Stimulated activated CD8-positive, alpha-beta memory T cell treated with anti-CD3 and anti-CD28 coated beads, Interleukin-7, amount 100 ng/mL, for 4 hours (primary cell): ENCODE measurements at places on chromosomes 6 and 20.

- no peak for DNase-seq
Observed at GRCh38 chr6:113805173-113805790, 51.9 kb upstream of the MARCKS start.

DNA sequence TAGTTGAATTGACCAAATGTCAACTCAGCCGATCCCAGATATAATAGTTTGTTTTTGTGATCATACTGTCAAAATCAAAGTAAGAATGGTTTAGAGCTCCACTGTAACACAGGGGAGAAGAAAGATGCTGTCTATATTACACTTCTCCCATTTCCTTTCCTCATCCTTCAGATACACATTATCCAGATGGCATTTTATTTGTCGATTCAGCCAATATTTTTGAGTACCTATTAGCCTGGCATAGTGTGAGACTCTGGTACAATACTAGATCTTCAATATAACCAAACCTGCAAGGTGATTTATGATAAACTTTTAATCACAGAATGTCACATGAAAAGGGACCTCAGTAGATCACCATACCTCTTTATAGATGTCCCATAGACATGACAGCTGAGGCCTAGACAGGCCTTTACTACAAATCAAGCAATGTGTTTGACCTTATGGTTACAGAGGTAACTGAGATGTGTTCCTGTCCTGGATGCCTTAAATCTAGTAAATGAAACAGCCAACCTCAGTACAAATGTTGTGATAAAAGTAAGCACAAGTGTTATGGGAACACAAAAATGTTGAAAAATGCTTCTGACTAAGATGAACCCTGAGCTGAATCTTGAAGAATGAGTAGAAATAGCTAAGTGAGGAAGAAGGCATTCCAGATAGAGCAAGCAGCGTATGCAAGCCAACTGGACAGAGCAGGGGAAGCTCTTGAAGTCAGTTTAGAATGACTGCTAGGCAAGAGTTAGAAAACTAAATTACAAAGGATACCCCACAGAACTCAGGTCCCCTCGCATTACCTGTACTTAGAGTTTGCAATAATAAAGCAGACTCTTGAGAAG is 1.9 kb downstream of the FBXO9 start:
- no peak for DNase-seq

GRCh38 chr6:121510568-121511177 is 75.2 kb downstream of the GJA1 start:
- no peak for DNase-seq

DNA sequence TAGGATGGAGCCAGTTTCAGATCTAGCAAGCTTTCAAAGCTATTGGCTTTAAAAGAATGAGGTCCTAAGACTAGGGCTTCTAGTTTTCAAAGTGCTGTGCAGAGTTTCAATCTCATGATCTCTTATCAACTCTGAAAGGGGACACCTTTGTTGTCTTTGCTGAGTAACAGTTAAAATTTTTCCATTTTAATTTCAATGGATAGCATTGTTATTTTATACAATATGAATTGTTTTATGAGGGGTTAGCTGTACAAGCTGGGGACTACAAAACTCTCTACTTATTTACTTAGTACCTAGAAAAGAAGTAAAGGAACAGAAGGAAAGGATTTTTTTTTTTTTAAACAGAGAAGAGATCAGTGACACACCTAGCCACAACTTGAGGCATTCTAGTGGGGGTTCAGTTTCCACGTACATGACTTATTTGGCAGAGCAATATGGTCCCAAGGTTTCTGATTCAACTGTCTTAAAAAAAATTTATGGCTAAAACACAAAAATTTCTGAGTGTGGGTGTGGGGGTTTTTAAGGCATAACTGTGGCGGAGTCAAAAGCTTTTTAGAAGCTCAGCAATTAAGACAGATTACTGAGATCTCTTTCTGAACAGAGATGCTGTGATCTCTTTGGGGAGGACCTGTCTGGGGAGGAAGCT is 46.1 kb upstream of the JAG1 start:
- no peak for DNase-seq

GRCh38 chr6:57342148-57342669 is 24.8 kb downstream of the PRIM2 start:
- DNase-seq, result no peak

DNA sequence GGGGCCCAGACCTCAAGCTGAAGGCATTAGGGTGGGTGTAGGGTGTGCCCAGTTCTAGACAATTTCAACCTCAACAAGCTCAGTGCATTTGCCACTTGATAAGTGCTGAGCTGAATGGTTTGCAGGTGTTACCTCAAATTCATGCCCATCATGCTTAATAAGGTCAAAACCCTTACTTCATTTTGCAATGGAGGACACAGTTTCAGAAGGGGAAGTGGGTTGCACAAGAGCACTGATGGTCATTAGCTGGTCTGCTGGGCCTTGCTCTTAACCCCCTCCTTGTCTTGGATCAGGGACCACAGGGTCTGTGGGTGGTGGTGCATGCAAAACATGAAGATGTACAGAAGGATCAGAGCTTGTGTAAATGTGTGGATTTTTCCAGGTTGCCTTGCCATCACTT is 71.0 kb upstream of the SIRPA start:
- no peak for DNase-seq

GRCh38 chr6:56850626-56851025 is 104.3 kb upstream of the BEND6 start:
- no peak for DNase-seq

DNA sequence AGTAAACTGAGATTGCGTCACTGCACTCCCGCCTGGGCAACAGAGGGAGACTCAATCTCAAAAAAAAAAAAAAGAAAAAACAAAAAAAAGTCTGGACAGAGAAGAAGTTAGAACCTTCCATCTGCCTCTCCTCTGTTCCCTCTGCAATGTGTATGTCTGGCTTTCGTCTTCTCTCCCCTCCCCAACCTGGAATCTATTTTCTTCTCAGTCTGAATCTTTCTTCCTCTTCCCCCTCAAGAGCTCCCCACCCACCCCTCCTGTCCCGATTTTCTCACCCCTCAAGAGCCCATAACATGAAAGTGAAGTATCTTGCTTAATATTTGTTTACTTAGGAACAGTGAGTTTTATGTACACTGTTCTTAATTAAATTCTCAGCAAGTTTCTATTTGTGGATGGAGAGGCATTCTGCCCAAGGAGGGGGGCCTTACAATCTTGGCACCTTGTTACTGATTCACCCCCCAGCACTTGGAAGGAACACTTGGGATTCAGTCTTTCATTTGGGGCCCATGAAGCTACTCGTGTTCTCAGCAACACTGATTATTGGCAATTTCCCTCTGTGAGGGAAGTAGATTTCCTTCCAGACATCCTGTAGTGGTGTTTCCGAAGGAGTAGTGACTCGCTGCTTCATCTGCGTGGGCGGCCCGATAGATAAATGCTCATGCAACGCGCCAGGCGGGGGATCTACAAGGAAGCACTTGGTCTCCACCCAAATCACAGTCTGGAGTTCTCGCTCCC is 69.3 kb upstream of the SRSF6 start:
- no peak for DNase-seq

DNA sequence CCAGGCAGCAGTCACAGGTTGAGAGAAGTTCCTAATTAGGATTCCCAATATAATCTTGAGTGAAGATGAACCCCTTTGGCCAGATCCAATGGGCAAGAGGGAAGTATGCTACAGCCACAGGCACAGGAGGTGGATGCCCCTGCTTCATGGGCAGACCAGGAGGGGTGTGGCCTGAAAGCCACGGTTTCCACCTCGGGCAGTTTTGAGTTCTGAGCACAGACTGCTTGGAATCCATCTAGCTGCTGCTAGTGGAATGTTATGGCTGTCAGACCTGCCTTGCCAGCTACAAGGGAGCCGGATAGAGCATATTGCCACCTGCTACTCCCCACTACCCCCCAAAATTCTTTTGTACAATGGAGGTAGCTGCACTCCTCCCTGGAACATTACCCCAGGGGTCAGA is 672.9 kb downstream of the HACE1 start:
- no peak for DNase-seq

GRCh38 chr20:58696411-58696961 is 3.9 kb downstream of the NPEPL1 start:
- DNase-seq, result no peak

- DNase-seq, result no peak
Observed at GRCh38 chr6:41799559-41799911, 12.0 kb downstream of the TOMM6 start.

DNA sequence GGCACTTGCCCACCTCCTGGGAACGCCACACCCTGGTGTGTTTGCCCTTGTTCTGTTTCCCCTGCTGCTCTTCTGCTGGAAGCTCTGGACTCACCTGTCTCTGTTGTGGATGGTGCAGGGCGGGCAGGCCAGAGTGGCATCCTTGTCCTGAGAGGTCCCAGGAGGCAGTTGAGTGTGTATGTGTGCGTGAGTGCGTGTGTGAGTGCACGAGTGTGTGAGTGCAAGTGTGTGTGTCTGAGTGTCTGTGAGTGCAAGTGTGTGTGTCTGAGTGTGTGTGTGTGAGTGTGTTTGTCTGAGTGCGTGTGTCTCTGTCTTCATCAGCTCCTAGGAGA is 12.2 kb downstream of the IGF2R start:
- DNase-seq, result no peak

DNA sequence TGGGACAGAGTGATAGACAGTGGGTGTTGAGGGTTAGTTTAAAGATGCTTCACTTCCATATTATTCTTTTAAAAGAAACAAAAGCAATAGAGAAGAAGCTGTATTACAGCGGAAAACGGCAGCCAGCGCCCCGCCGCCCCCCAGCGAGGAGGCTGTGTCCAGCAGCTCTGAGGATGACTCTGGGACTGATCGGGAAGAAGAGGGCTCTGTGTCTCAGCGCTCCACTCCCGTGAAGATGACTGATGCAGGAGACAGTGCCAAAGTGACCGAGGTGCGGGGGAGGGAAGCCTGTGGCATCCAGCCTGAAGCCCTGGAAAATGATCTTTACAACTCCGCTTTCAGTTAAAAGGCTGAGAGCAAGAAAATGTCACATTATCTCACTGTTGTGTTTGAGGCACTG is 100.2 kb downstream of the FIG4 start:
- no peak for DNase-seq

DNA sequence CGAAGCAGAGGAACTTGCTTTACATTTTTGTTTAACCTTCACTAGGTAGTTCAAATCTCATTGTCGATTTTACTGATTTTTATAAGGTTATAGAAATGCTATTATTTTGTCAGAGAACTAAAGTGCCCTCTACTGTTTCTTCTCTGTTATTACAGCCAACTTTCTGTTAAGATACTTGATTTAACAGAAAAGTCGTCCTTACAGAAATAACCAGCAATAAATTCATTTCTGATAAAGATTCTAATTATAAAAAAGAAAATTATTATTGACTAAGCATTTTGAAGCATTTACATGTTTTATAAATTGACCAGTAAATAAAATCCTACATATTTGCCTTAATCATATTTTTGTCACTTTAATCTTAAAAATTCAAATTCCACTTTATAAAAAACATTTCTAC is 60.8 kb downstream of the OGFRL1 start:
- DNase-seq, result no peak

GRCh38 chr6:25061289-25061936 is 125.7 kb upstream of the RIPOR2 start:
- DNase-seq, result no peak

- DNase-seq, result no peak
Observed at GRCh38 chr6:28771401-28772267, 152.2 kb downstream of the TRIM27 start.

DNA sequence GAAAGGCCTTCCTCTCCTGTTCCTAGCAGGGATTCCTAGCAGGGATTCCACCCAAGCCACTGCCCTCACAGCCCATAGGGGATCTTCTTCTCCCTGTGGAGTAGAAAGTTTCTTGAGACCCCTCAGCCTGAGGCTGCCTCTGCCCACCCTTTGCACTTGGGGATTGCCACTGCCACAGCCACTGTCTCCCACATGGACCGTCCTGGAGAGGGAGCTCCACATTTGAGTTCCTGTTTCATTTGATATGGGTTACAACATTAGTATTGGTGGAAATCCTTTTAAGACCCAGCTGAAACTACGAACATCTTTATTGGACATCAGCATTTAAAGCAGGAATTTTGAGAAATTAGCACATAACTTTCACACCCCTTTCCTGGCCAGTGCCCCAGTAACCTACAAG is 25.6 kb downstream of the HLA-G start:
- DNase-seq, result no peak

- DNase-seq, result no peak
Observed at GRCh38 chr6:46815130-46815529, 21.9 kb downstream of the MEP1A start.

GRCh38 chr6:154428897-154429296 is 72.3 kb upstream of the IPCEF1 start:
- DNase-seq, result no peak

DNA sequence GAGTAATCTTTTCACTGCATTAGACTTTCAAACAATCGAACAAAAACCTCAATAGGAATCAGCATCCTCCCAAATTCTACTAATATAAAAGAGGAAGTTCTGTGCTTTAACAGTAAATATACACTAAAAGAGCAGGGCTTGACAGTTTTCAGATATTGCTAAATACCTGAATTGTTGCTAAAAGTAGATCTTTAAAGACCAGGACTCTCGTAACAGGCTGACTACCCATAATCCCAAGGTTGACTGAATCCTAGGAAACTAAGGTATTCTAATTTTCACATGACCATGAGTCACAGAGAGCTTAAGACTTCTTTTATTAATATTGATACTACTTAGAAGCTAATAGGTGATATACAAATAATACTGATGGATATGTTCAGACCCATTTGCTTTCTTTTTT is 10.1 kb downstream of the CD164 start:
- no peak for DNase-seq

DNA sequence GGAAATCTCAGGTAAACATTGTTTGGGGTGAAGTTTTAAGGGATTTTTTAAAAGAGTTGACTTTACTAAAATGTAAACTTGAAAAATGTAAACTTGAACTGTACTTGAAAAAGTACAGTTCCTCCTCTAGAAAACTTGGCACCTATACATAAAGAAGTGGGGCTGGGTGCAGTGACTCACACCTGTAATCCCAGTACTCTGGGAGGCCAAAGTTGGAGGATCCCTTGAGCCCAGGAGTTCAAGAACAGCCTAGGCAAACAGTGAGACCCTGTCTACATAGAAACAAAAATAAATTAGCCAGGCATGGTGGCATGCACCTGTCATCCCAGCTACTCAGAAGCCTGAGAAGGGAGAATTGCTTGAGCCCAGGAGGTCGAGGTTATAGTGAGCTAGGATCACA is 7.2 kb downstream of the BTBD9 start:
- no peak for DNase-seq

DNA sequence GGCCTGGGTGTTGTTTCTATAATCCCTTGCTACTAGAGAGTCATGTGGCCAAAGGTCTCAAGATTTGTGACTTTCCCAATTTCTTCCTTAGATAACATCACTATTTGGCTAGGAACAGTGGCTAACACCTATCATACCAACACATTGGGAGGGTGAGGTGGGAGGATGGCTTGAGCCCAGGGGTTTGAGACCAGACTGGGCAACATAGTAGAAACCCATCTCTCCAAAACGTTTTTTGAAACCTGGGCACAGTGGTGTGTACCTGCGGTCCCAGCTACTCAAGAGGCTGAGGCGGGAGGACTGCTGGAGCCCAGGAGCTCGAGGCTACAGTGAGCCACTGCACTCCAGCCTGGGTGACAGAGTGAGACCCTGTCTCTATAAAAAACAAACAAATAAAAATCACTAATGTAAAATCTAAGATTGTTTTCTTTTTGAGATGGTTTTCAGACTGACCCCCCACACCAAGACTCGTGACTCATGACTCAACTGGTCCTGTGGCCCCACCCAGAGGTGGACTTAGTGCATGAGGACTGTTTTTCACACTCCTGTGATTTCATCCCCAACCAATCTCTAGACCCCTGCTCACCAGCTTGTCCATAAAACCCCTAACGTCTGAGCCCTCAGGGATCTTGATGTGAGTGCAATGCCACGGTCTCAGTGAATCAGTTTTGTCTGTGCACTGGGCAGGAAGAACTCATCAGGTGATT is 48.3 kb upstream of the KIF16B start:
- DNase-seq, result no peak
